HFFc6 (cell line): ENCODE measurements at places on chromosomes 12 and 14. TPM values are rescaled to one million over a fixed set of nuclear protein-coding genes. Genes with fewer than 3 reads are reported as not detected.

GRCh38 chr12:57475271-57476161 lies 4.2 kb downstream of the ARHGAP9 start:
- H3K36me3 ChIP-seq: no peaks in the 10 kb centered on the region; the same call in 1 of the 2 replicates
- DNase-seq: no peak
- peaks cover 45% of the 10 kb centered on the region for H3K27me3 ChIP-seq
- H3K4me1 ChIP-seq: peaks cover 26% of the 10 kb centered on the region

DNA sequence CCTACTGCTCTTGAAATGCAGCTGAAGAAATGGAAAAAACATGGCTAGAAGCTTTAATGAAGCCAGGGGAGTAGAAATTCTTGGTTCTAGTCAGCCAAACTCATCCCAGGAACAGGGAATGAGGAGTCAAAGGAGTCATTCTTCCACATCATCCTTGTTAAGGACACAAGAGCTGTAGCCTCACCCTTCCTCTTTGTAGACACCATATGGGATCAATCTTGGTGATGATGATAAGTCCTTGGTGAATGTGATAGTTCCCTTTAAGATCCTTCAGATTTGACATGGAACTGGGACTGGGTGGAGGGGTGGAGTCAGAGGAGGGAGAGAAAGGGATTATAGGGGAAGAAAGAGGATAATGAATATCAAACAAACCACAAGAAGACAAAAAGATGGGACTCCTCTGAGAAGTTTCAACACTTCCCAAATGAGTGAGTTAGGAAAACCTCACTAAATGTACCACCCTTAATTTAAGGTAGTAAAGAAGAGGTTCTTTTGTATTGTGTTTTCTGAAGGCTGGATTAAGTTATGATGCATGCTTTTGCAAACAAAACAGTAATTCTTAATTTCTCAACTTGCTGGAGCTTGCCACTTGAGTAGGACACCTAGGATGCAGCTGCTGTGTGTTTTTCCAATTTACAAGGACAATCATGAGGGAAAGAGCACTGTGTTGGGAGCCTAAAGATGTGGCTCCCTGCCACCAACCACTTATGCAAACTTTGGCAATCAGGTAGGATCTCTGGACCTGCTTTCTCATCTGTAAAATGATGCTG lies 104.0 kb downstream of the WIF1 start:
- no peaks in the 10 kb centered on the region for H3K36me3 ChIP-seq
- H3K27ac ChIP-seq: no peak overlapping the region
- no peaks in the 10 kb centered on the region for H3K4me1 ChIP-seq
- DNase-seq: no peak

GRCh38 chr14:92615451-92615850 lies 101.9 kb downstream of the RIN3 start:
- H3K27ac ChIP-seq: no peak overlapping the region
- peaks cover 30% of the 10 kb centered on the region for H3K4me1 ChIP-seq
- no peak for DNase-seq
- H3K4me3 ChIP-seq: no peak overlapping the region
- no peaks in the 10 kb centered on the region; the same call in 1 of the 2 replicates for H3K27me3 ChIP-seq

DNA sequence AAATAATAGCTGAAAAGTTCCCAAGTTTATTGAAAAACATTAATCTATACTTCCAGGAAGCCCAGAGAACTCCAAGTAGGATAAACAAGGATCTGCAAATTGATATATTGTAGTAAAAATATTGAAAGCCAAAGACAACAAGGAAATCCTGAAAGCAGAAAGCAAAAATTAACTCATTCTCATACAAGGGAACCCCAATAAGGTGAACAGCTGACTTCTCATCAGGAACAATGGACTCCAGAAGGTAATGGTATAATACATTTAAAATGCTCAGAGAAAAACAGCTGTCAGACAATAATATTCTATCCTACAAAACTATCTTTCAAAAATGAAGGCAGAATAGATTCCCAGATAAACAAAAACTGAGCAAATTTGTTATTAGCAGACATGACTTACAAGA lies 138.1 kb upstream of the BMP4 start:
- H3K27ac ChIP-seq: no peak overlapping the region
- DNase-seq: no peak
- H3K4me1 ChIP-seq: no peaks in the 10 kb centered on the region
- H3K36me3 ChIP-seq: peaks cover 16% of the 10 kb centered on the region

DNA sequence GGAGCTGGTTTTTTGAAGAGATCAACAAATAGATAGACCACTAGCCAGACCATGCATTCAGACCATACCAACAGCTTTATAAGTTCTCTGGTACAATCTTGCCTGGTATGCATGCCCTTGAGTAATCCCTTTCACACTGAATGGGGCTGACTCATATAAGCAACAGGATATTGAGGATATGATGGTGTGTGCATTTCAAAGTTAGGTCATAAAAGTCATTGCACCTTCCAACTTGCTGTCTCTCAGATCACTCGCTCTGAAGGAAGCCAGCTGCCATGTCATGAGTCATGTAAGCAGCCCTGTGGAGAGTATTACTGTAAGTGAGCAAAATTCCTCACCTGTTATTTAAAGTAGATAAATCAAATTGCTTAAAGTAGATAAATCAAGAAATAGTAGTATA lies 45.0 kb upstream of the OR6J1 start:
- no peak overlapping the region; the same call in 1 of the 2 replicates for H3K27ac ChIP-seq
- H3K36me3 ChIP-seq: peaks cover 38% of the 10 kb centered on the region
- H3K4me1 ChIP-seq: peaks cover 52% of the 10 kb centered on the region

- no peak overlapping the region for H3K4me3 ChIP-seq
- H3K27me3 ChIP-seq: no peaks in the 10 kb centered on the region
- peaks cover 7% of the 10 kb centered on the region; the same call in 1 of the 2 replicates for H3K4me1 ChIP-seq
- DNase-seq: no peak
- H3K27ac ChIP-seq: no peak overlapping the region
Observed at GRCh38 chr14:64061706-64062105, 208.9 kb downstream of the SYNE2 start.

DNA sequence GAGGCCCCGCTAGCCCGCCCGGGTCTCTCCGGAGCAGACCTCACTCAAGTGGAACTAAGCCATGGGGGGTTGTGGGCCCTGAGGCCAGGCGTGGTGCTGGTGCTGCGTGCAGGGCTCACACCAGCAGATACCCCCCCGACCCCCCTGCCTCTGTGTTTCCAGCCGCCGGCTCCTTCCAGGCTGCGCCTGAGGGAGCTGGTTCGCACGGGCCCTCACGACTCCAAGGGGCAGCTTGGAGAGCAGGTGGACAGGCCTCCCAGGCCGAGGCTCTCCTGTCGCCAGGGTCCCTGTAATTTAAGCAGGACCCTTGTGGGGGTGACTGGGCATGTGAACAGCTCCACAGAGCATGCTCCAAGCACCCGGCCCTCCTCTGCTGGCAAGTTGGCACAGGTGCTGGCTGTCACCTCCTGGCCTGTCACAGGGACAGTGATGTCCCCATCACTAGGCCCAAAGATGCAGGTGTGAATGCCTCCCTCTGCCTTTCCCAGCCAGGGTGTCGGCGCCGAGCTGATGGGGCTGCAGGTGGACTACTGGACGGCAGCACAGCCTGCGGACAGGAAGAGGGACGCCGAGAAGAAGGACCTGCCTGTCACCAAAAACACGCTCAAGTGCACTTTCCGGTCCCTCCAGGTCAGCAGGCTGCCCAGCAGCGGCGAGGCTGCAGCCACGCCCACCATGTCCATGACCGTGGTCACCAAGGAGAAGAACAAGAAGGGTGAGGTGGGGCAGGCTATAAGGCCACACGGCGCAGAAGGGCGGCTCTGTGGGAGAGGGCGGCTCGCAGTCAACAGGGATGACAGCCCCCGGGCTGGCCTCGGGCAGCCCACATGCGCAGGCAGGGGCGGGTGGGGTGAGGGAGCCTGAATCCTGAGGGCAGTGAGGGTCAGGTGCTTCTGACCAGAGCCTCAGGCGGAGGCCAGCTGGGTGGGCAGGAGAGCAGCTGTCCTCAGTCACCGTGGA lies 5.9 kb upstream of the TEX22 start:
- no peak overlapping the region for H3K4me3 ChIP-seq
- H3K36me3 ChIP-seq: no peaks in the 10 kb centered on the region
- no peaks in the 10 kb centered on the region for H3K4me1 ChIP-seq
- DNase-seq: no peak
- H3K27ac ChIP-seq: no peak overlapping the region

DNA sequence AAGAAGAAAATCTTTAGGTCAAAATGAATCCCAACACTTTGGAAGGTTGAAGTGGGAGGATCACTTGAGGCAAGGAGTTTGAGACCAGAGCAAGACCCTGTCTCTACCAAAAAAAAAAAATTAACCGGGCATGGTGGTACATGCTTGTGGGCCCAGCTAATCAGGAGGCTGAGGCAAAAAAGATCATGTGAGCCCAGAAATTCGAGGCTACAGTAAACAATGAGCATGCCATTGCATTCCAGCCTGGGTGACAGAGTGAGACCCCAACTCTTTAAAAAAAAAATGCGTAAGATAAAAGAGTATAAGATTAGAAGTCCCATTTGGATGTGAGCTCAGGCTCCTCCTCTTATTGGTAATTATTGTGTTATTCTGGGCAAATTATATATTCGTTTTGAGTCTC lies 30.8 kb upstream of the EVL start:
- no peak for DNase-seq
- no peak overlapping the region for H3K27ac ChIP-seq
- no peak overlapping the region for H3K4me3 ChIP-seq
- H3K4me1 ChIP-seq: peaks cover 45% of the 10 kb centered on the region
- H3K27me3 ChIP-seq: peaks cover 4% of the 10 kb centered on the region

- no peak for DNase-seq
- peaks cover 32% of the 10 kb centered on the region for H3K4me1 ChIP-seq
Observed at GRCh38 chr12:48118284-48118871, 786 bp upstream of the PFKM start.

GRCh38 chr12:93759512-93760081 lies 82.4 kb downstream of the CRADD start:
- H3K4me1 ChIP-seq: peaks cover 38% of the 10 kb centered on the region
- no peak overlapping the region for H3K27ac ChIP-seq
- DNase-seq: no peak
- H3K36me3 ChIP-seq: peaks cover 9% of the 10 kb centered on the region
- no peak overlapping the region for H3K4me3 ChIP-seq

DNA sequence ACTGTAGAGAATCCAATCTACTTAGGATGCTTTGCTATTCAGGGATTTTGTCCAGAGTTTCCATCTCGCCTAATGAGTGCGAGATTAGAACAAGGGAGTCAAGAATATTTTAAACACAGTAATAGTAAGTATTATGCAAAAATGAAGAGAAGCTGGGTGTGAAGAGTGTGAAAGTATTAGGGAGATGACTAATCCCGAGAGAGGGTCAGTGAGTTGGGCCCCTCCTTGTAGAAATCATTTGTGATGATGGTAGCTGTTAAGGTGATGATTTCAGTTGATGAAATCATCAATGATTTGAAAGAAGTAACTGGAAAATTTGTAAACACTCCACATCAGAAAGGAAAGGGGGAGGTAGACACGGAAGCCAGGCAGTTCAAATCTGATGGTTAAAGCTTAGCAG lies 478.9 kb upstream of the MGAT4C start:
- H3K4me3 ChIP-seq: no peak overlapping the region
- H3K27me3 ChIP-seq: no peaks in the 10 kb centered on the region
- H3K36me3 ChIP-seq: no peaks in the 10 kb centered on the region
- H3K27ac ChIP-seq: no peak overlapping the region

- peak overlapping the region; percentile 72 for H3K27ac ChIP-seq
- peaks cover 18% of the 10 kb centered on the region for H3K36me3 ChIP-seq
- H3K27me3 ChIP-seq: no peaks in the 10 kb centered on the region; the same call in 1 of the 2 replicates
- peaks cover 43% of the 10 kb centered on the region for H3K4me1 ChIP-seq
- H3K4me3 ChIP-seq: peak overlapping the region; percentile 98
- no peak for DNase-seq
Observed at GRCh38 chr14:88551980-88552431, 2.8 kb downstream of the PTPN21 start.

The LRP1-AS gene
- not detected in 2 replicates for total RNA-seq

The GPR84 gene
- not detected in 3 replicates for total RNA-seq

The JAG2 gene
- 0.10 to 0.72 TPM (median 0.35 TPM) in 3 replicates for total RNA-seq

The SMCO2 gene
- not detected in 2 replicates for total RNA-seq

The CMA1 gene
- total RNA-seq: not detected in 3 replicates

The ZDHHC22 gene
- not detected in 3 replicates for total RNA-seq

The MMP14 gene
- 265 to 316 TPM (median 284 TPM) in 3 replicates for total RNA-seq
